ENCODE measurements at places on chromosomes 3 and 15.

DNA sequence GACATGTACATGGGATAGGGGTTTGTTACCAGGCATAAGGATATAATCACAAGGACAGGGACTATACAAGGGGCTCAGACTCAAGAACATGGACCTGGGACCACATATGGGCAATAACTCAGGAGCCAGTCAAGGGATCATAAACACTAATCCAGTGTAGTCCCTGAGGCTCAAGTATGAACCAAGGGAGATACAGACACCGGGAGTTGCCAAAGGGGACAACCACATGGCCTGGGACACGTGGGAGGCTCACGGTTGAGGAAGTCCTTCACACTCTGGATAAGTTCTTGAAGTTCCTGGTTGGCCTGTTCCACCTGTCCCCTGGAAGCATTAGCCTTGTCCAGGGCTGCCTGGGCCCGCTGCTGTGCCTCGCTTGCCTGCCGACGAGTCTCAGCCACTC, 1.8 kb upstream of the USP19 start:
- no peak for DNase-seq

GRCh38 chr3:9110802-9111201, 138.6 kb downstream of the SRGAP3 start:
- DNase-seq = no peak

- DNase-seq = no peak
Observed at GRCh38 chr3:167162083-167162482, 218.0 kb downstream of the ZBBX start.

DNA sequence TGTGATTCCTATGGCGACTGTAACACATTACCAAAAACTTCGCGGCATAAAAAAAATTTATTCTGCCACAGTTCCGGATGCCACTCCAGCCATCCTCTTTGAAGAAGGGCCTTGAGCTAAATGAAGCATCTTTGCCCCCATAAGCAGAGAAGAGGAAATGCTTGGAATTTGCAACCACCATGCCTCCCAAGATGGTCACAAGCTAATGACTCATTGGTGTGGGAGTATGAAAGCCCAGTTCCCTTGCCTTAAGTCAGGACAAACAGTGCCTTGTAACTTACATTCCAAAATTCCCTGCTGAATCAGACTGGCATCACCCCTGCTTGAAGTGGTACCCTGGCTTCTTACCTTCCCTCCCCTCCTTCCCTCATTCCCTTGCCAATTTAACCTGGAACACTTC, 1077.4 kb downstream of the EPHA3 start:
- DNase-seq = peak; percentile 4

DNA sequence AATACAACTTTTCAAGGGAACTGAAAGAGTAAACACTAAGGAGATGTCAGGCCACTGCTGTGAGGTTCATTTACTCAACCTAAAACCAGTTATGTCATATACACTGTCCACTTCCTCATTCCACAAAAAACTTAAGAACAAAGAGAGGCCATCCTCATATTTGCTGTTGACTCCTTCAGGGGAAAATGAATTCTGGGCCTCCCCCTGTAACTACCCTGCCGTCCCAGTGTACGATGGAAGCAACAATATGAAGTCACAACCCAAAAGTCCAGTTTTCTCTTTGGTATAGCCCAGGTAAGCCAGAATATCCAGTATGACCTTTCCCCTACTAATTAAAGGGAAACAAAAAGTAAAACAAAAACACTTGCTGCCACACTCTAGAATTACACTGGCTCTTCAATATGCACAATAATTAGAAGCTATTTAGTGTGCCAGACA, 16.2 kb downstream of the CEP152 start:
- no peak for DNase-seq

GRCh38 chr3:177190756-177191681, 6.3 kb downstream of the TBL1XR1 start:
- DNase-seq = peak; percentile 42

DNA sequence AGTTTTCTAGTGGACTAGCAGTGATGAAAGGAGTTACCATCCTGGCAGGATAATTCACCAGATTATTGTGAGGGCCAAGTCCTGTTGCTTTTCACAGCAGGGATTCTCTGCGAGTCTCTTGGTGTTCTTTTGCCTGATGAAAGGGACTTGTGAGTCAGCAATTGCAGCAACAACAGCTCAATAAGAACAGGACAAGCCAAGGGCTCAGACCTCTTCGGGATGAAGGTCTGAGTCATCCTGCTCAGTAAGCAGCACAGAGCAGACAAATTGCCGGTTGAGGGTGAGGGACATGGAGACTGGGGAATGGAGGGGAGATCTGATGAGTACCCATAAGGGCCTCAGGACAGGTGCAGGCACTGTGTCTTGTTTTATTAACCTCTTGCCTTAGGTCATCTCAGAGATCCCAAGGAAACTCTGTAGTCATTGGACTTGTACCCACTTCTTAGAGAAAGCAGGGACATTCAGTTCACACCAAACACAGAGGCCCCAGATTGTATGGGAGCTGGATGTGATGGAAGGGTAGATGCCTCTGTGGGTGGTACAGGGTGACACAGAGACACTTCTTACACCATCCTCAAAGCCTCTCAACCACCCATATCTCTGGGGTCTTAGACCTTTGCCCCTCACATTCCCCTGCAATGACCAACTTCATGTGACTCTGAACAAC, 173.8 kb upstream of the TLE3 start:
- peak; percentile 85 for DNase-seq

DNA sequence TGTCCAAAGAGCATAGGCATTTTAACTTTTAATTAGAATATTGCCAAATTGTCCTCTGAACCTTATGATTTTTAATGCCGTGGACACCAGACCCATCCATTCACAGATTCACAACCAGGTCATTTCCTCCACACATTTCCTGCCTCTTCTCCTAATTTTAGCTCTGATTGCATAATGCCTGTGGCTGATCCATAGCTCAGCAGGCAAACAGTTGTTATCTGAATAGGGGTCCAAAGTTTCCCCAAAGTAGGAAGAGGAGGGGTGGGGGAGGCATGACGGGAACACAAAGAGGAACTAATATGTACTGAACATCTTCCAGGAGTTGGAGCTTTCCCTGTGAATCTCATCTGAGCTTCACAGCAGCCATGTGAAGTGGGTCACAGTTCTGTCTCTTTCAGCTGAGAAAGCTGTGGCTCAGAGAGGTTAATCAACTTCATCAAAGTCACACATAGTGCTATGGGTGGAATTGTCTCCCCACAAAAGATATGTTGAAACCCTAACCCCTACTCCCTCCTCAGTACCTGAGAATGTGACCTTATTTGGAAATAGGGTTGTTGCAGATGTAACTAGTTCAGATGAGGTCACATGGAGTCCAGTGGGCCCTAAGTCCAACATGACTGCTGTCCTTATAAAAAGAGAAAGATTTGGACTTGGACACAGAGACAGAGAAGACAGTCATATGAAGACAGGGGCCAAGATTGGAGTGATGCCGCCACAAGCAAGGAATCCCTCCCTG, 106.7 kb upstream of the AGBL1 start:
- DNase-seq = no peak

DNA sequence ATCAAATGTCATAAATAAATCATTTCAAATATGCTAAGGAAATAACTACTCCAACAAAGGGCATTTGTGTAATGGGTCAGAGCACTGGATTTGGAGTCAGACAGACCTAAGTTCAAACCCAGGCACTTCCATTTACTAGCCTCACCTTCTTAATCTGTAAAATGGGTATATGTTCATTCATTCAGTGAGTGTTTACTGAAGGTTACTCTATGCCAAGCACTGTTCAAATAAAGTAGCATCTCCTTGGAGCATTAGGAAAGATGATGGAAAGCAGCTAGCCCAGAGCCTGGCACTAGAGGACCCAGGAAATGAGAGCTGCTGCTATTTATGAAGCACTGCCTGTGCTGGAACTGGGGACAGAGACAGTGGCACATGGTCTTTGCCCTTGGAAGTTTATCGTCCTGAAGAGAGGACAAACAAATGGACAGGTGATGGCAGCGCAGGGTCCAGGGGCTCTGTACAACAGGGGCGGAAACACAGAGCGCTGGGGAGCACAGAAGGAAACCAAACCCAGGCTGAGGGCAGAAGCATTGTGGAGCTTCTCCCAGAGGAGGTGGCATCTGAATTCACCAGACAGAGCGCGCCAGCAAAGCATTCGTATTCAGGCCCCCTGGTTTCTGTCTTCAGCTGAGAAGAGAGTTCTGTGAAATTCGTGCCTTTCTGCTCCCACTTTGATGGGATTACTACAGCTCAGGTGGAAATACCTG, 19.0 kb downstream of the TM4SF4 start:
- DNase-seq = no peak

GRCh38 chr15:90519688-90520087, 10.0 kb upstream of the CRTC3 start:
- peak; percentile 45 for DNase-seq

GRCh38 chr15:70196372-70197316, 98.9 kb upstream of the TLE3 start:
- DNase-seq = no peak
